NCI-H526 treated with DMSO at 0.1 percent for 48 hours (cell line): ENCODE measurements at places on chromosomes 11 and 22.

DNA sequence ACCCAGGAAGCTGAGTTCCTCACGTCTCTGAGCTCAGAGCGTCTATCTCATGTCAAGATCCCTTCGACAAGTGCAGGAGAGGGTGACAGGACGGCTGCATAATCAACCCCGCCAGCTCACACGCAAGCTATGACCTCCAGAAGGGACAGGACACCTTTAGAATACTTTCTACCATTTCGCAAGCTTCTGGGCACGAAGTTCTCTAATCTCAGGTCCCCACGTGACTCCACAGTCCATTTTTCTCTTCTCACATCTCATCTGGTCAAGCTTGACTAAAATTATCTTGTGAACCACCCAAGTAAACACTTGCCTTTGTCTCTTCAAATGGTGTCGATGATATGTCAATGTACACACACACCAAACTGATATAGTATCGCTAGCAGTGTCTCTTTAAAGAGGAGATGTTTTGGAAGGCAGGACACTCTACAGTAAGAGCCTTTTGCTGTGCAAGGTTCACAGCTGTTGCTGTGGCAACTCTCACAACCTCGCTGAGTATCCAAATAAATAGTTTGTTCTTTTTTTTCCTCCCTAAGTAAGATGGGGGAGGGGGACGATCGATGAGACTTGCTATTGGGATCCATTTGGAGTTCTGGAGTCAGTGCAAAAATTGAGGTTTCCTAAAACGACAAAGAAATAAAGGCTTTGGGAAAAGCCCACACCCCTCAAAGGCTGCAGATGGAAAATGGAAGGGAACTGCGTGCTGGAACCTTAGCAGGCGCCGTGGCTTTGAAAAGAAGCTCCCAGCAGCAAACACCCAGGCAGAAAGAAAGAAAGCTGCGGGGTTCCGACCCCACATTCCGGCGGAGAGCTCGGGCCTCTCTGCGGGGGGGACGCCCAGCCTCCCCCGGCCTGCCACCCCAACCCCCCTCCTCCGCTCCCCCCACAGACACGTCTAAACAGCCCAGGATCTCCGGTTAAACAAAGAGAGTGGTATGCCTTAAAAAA, 215.4 kb upstream of the UBASH3B start:
- DNase-seq: no peak

DNA sequence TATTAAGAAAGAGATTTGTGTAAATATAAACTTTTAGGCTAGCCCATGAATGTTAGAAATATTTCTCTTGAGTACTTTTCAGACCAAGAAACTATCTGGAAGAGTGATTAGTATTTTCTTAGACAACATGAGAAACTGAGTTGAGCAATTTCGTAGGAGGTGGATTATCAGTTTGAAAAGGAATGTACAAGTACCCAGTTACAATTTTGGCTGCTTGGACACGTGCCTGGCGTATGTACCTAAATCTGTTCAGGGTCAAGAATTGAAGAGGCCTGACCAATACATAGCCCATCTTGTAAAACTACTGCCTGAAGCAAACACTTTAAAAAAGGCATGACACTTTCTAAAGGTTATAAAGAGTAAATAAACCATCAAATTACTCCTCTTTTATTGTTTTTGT, 71.1 kb downstream of the CCDC73 start:
- DNase-seq: no peak

DNA sequence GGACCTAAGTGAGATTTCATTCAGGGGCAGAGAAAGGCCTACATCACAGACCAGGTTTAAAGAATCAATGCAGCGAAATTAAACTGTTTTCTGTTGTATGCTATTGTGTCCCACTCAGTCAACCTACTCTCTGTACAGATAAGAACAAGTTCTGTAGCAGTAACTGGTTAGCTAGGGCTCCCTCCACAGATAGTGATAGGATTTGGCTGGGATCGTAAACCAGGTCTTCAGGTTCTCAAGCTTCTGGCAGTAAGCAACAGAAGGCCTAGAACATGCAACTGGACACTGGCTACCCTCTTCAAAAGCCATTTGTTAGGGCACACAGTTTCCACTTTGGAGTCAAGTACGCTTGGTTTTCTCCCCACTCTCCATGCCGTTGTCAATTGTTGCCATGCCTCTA, 69.2 kb downstream of the GDPD4 start:
- DNase-seq: no peak

DNA sequence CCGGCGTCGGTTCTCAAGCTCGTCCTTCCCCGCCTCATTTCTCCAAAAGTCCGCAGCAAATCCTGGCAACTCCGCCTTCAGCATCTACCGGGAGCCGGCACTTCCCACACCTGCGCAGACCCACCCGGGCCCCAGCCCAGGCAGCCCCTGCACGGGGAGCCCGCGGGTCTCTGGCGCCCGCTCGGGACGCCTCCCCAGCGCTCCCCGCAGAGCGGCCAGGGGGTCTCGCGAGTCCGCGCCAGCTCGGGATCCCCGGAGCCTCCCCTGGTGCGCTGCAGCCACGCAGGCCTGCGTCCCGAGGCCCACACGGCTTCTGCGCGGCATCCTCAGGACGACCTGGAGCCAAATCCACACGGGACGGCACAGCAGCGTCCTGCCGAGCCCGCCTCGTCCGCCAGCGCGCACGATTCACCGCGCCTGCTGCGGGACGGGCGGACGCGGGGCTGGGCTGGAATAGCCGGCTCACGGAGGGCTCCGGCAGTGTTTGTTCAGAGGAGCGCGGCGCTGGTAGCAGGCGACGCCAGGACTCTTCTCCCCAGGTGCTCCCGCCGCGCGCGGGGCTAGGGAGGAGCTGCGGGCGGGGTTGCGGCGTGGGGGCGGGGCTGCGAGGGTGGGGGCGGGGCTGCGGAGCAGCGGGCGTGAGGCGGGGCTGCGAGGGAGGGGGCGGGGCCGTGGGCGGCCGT, 816 bp upstream of the PHRF1 start:
- DNase-seq: peak; percentile 80

GRCh38 chr22:48961705-48962104, 866.0 kb downstream of the BRD1 start:
- no peak for DNase-seq

- no peak for DNase-seq
Measured at GRCh38 chr22:45584621-45585436, 82.1 kb downstream of the FBLN1 start.

- DNase-seq: no peak
Measured at GRCh38 chr11:129281471-129282415, 89.6 kb upstream of the ARHGAP32 start.

GRCh38 chr11:78795621-78796261, 221.1 kb upstream of the NARS2 start:
- DNase-seq: no peak

DNA sequence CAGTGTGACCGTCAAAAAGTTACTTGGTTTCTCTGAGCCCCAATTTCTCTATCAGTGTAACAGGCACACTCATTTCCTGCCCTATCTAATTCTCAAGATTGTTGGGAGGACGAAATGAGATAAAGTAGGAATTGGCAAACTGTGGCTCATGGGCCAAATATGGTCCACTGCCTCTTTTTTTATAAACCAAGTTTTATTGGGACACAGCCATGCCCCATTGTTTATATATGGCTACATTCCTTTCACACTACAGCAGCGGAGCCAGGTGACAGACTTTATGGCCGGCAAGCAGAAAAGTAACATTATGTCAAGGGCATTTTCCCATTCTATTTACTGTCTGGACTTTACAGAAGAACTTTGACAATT, 116.7 kb upstream of the TIMP3 start:
- DNase-seq: no peak

DNA sequence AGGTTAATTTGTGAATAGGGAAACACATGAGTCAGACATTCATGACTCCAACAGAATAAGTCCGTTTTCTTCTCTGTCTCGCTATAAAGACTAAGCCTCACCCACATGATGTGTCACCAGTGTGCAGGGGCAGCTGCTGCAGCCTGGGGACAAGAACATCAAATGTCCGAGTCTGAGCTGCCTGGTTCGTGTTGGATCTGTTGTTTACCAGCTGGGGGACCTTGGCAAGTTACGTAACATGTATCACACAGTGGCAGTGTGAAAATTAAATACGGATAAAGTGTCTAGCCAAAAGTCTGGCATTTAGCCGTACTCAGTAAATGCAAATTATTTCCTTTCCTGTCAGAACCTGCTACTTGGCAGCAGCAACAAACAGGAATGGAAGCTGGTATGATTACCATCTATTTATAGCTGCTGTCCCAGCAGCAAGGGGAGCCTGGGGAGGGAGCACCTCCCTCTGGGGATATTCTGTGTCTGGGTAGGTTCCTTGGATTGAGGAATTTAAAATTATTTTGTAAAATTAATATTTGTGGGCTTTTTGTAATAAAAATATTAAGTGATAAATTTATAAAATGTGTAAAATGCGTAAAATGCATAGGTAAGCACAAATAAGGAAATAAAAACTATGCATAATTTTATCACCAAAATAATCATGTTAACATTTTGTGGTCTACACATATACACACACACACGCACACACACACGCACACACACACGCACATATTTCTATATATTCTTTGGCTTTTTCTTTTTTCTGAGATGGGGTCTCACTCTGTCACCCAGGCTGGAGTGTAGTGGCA, 1.3 kb upstream of the CLDN25 start:
- peak; percentile 79 for DNase-seq

GRCh38 chr22:46637711-46638600, 17.8 kb downstream of the GRAMD4 start:
- DNase-seq: no peak

GRCh38 chr11:71193431-71193830, 58.9 kb downstream of the SHANK2 start:
- DNase-seq: no peak

- no peak for DNase-seq
Measured at GRCh38 chr22:38104084-38104483, 6.4 kb downstream of the BAIAP2L2 start.

- no peak for DNase-seq
Measured at GRCh38 chr22:23579870-23580575, at the start of gene IGLL1. Gene IGLL1, minus strand, starts transcription at chr22:23580290. Its CDS starts 100 bp downstream, at chr22:23580190.

DNA sequence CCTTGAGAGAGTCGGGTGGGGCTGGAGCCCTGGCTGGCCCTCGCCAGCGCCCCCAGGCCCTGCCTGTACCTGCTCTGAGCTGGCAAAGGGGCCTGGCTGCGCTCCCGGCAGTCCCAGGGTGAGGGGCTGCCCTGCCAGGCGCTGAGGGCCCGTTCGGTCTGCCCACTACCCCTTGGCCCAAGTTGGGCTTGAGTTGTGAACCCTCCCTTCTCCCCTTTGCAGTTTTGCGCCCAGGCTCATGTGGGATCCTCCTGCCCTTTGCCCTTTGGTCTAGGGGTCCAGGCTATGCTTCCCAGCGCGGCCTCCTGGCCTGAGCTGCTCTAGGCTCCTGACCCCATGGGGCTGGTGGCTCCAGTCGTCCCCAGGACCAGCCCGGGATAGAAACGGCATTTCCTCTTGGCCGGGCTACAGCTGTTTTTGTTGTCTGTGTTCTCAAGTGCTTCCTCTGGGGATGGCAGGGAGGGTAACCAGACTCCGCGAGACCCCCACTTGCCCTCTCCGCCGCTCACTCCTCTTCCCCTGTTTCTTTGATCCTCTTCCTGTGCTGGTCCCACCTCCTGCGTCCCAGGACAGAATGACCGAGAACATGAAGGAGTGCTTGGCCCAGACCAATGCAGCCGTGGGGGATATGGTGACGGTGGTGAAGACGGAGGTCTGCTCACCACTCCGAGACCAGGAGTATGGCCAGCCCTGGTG, 34.9 kb downstream of the PRDM11 start:
- DNase-seq: no peak

- no peak for DNase-seq
Measured at GRCh38 chr11:65169164-65169641, 830 bp upstream of the SPDYC start.

DNA sequence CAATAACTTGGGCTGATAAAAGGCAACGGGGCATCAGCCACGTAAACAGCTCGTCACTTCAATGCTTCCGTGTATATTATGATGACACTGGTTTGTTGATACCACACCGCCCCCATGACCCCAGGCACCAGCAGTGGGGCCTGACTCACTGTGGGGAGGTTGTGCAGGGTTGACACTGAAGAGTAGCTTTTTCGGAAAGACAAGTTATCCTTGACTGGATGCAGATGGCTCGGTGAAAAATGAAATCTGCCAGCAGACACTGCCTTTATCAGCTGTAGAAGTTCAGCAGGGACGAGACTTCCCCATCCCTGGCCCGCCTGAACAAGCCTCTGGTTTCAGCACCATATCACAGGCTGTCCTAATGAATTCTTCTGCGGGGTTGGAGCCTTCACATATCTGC, 55.6 kb downstream of the WT1 start:
- DNase-seq: no peak

- no peak for DNase-seq
Measured at GRCh38 chr11:75536786-75537641, 11.3 kb upstream of the GDPD5 start.

- no peak for DNase-seq
Measured at GRCh38 chr11:15468466-15468865, 353.7 kb downstream of the INSC start.

GRCh38 chr11:131070365-131070764, 154.1 kb upstream of the SNX19 start:
- DNase-seq: no peak

DNA sequence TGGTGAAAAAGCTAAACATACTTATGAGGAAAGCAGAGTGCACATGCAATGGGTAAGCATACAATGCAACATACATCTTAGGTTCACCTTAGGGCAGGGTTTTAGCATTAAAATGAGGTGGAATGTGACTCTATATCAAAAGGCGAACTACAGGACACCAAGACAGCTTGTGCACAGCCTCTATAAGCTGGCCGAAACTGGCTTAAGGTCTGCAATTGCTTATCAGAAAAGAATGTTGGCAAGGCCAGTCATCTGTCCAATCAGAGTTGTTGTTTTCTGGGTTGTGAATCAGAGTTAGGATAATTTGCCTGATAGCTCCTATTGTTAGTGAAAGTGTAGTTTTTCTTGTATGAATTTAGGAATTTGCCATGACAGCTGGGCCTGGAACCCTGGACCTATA, 76.5 kb downstream of the LRRC4C start:
- DNase-seq: no peak
